ENCODE measurements at places on chromosomes 2 and 18.

DNA sequence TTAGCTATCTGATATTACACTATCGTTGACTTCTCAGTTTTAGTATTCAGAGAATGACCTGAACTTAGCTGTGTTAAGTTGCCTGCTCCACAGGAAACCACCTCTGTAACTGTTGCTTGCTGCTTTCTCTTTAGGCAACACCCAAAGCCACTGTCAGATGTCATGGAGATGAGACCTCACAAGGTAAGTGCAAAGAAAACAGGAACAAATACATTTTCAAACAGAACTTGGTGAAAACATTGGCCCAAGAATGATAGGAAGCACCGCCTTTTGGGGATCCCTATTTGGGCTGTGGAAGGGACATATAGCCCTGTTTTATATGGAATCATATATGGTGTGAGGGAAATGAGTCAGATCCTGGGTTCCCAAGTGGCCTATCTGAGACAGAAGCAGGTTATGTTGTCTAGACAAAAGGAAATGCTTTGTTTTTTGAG lies 143.4 kb downstream of the UBE2E3 start:
- DNase-seq, result peak; percentile 77

DNA sequence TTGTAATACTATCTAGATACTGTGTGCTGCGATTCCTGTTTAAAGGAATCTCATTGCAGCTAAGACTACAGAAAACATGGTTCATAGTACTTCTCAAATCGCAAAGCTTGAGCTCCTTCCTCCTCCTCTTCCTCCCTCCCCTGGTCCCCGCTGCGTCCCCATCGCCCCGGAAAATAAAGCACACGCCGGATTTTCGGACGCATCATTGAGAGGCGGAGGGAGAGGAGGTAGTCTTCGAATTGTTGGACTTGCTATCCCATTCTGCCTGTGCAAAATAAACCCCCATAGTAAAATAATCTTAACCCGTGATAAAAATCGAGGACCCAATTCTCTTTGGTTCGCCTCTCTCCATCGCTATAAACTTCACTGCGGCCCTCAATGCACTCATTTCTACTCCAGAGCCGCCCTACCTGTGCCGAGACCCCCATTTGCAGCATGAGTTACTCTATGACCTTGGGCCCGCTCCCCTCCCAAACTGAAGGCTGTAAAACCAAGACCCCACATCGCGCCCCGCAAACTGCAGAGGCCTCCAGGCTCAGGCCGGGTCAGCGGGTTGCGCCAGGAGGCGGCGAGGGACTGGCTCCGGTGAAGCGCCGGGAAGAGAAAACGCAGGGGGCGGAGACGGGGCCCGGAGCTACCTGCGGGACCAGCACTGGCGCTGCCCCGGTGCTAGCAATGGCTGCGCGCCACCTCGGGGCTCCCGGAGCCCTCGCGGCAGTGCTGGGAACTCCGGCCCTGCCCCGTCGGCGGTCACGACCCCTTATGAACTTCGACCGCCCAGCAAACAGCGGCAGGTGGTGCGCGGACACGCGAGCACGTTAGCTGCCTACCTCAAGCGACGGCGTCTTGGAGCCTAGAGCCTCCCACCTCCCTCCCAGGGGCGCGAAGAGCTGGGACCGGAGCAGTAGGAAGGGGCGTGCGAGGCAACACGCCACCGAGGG lies 649 bp downstream of the ESCO1 start:
- DNase-seq, result no peak

- peak; percentile 9 for DNase-seq
Measured at GRCh38 chr18:75408554-75409506, 18.7 kb downstream of the SMIM21 start.

- no peak for DNase-seq
Measured at GRCh38 chr18:25305584-25305983, 46.4 kb downstream of the ZNF521 start.

DNA sequence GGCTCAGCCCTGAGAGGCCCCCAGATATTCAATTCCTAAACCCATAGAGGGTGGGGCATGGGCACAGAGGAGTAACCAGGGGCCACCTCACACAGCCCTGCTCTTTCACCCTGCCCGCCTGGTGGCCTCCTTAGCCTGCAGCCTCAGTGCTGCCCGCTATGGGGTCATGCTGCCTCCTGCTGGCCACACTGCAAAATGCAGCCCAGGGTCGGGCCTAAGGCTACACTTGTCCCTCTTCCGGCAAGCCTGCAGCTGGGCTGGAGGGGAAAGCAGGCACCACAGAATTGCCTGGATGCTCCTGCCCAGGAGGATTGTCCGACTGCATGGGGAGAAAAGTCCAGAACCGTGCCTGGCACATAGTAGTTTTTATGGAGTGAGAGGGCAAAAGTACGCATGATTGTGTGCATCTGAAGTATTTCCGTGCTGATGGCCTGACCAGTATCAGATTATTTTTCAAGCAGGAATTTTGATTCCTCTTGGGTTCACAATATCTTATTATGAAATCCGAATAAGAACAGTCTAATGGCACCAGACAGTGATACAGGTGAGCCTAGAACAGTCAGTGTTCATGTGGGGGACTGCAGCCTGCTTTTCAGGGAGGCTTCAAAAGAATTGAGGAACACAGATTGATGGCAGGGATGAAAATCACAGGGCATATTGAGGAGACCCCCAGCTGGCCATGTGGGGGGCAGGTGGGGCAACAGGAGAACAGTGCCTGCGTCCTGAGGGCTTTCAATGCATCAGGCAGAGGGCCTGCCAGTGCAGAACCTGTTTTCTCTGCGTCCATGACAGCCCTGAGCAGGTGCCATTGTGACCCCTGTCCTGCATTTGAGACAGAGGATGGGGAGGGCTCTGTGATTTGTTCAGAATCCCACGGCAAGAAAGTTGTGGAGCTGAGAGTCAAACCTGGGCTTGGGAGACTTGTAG lies 51.2 kb upstream of the ALPP start:
- peak; percentile 93 for DNase-seq

DNA sequence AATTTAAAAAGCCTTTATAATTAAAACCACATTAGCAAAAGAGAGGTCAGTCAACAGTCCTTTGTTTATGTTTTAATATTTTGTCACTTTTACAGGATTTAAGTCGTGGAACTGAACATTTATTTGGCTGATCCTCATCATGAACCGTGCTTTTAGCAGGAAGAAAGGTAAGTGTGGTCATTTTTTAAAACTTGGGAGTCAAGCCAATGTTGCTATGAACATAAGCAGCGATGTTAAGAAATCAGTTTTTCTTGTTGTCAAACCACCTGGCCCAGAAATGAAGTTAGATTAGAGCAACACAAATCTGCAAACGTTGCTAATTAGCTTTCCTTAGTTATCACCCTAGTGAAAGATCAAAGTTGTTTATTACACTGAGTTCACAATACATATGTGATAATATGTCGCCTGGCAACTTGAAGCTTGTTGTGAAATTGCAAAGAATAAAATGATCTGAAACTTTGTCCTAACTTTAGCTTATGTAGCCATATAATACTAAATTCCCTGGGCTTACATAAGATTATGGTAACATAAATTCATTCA lies 186.0 kb downstream of the GULP1 start:
- no peak for DNase-seq

GRCh38 chr2:234771980-234772732 lies 179.7 kb upstream of the SH3BP4 start:
- no peak for DNase-seq

- no peak for DNase-seq
Measured at GRCh38 chr2:203621981-203622515, 84.4 kb upstream of the CD28 start.
